ENCODE measurements at places on chromosomes 11 and 22. TPM values are rescaled to one million over a fixed set of nuclear protein-coding genes. Genes with fewer than 3 reads are reported as not detected.

The ZNF215 gene
- polyA plus RNA-seq, result 0.81 TPM

The PANX3 gene
- polyA plus RNA-seq, result not detected

The ZBTB16 gene
- 11.3 TPM for polyA plus RNA-seq

The CSNK2A3 gene
- 0.58 TPM for polyA plus RNA-seq

The OR51A7 gene
- not detected for polyA plus RNA-seq

The KCNJ11 gene
- polyA plus RNA-seq, result 9.2 TPM

The MB gene
- 0.50 TPM for polyA plus RNA-seq

The MAJIN gene
- polyA plus RNA-seq, result not detected

The FJX1 gene
- polyA plus RNA-seq, result 5.0 TPM

The FBXO3 gene
- 46.1 TPM for polyA plus RNA-seq

The HEPHL1 gene
- polyA plus RNA-seq, result 0.21 TPM

All from left lung (tissue), 14 donors.